ENCODE measurements at places on chromosomes 3 and 15.

DNA sequence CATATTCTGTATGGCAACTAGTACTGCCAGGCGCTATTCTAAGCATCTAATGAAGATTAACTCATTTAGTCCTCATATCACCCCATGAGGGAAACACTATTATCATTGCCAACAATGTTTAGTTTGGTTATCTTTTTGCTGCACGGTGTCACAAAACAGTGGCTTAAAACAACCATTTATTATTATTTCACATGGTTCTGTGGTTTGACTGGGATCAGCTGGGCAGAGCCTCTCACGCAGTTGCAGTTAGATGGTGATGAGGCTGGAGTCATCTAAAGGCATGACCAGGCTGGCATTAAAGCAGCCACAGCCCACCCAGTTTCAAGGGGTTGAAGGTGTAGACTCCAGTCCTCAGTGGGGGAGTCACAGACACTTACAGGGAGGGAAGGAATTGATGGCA, 32.8 kb upstream of the RASA2 start:
- DNase-seq: no peak

DNA sequence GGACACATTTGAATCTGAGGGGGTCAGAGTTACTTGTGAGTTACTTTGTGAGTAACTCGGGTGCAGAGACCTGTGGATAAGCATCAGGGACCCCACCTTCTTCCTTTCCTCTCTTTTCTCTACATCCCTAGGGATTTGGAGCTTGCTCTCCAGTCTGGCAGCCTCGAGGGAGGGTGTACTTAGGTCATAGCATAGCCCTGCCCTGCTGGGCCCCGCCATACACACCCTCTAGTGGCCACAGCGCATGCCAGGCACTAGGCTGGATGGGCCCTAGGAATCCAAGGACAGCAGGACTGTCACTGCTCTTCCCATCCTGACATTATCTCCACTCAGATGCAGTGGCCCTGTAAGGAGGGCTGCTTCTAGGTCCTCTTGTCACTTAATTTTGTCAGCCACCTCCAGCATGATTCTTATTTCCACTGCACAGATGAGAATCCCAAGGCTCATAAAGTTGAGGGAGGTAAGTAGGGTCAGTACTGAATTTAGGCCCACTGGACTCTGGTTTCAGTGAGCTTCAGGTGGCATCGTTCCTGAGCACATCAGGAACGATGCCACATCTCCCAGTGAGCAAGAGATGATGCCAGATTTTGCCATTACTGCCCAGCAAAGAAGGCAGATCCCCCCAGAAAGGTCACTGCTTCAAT, 3.6 kb upstream of the SMAD6 start:
- no peak for DNase-seq

GRCh38 chr3:124895756-124896155, 8.6 kb upstream of the ITGB5 start:
- no peak for DNase-seq

- DNase-seq: no peak
Observed at GRCh38 chr15:70142072-70142321, 44.3 kb upstream of the TLE3 start.

DNA sequence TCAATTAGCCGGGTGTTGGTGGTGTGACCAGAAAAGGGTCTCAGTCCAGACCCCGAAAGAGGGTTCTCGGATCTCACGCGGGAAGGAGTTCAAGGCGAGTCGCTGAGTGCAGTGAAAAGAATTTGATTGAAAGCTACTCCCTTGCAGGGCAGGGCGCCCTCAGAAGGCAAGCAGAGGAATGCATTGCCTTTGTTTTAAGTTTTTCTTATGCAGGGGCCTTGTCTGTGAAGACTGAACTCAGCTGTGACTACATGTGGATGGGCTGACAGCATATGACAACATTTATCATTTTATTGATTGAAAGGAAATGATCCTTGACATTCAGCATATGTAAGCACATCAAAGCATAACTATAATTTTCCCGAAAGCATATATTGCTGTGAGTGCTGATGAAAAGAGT, 11.8 kb downstream of the CPN2 start:
- DNase-seq: no peak

- no peak for DNase-seq
Observed at GRCh38 chr15:101267320-101268104, 9.8 kb downstream of the SELENOS start.

GRCh38 chr3:152176241-152176640, 92.5 kb upstream of the MBNL1 start:
- no peak for DNase-seq

GRCh38 chr3:425079-425478, 228.5 kb downstream of the CHL1 start:
- DNase-seq: no peak

GRCh38 chr15:79339588-79340314, 28.8 kb downstream of the TMED3 start:
- peak; percentile 59 for DNase-seq

- DNase-seq: no peak
Observed at GRCh38 chr3:40938591-40938990, 260.7 kb upstream of the CTNNB1 start.

DNA sequence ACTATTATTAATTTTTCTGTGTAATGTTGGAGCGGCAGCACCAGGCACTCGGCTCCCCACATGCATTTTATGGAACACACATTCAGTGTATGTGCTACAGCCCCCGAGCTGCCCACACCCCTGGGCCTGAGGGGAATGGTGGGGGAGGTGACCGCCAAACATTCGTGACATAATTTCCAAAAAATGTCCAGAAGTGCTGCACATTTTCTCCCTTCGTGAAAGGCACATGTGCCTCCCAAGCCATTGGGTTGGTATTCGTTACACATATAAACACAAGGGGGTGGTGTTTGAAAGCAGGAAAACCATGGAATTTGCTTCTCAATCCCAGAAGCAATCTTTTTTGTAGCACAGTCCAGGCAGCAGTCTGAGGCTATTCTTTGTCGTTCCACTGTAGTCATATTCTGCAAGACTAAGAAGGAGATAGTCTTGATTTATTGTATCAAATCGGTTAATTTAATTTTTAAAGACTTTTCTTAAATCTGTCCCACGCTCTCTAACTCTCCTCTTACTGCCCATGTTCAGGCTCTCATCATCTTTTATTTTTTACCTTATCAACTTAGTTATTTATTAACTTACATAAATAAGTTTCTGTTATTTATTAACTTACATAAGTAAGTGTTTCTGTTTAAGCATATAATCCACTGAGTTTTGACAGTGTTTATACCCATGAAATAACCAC, 39.2 kb upstream of the POLR2M start:
- DNase-seq: no peak

DNA sequence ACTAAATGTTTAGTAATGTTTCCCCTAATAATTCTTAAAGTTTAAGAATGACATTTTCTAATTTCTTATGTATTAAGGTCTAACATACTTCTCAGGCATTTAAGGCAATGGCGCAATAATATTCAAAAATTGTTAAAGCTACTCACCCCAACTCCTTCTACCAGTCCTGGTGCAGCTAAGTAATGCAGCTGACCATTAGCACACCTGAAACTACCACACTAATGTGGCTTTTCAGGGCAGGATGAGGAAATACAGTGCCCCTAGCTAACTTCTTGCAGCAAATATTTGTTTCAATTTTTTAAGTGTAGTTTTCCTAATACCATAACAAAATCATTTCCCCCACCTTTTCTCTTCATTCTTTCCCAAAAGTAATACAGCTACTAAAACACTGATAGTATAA, 827.7 kb downstream of the FHIT start:
- no peak for DNase-seq

DNA sequence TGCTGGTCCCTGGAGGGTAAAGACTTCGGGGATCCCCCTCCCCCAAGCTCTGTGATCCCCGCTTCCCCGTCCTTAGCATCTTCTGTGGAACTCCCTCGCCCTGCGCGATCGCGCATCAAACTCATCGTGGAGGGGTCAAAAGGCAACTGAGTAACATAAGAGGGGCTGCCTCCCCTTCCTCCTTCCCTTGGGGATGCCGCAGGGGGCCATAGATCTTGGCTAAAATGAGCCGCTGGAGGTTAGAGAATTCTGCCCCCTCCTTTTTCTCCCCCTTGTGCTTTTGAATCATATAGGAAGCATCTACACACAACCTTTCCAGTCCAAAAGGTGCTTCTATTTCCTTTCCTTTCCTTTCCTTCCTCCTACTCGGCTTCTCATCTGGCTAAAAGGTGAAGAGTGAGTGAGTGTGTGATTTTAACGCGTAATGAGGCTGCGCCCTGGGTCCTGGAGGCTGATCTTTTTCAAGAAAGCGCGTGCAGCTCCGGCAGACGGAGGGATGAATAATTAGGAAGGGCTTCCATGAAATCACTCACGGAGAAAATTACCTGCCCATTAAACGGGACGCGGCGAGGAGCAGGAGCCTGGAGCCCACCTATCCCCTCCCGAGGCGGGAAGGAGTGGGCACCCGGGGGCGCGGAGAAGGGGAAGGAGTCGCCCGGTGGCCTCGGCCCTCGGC, 831 bp upstream of the ROBO2 start:
- no peak for DNase-seq

GRCh38 chr3:25683410-25683809, 18.7 kb upstream of the TOP2B start:
- DNase-seq: no peak

- no peak for DNase-seq
Observed at GRCh38 chr3:49554633-49555265, 472 bp downstream of the BSN start.

DNA sequence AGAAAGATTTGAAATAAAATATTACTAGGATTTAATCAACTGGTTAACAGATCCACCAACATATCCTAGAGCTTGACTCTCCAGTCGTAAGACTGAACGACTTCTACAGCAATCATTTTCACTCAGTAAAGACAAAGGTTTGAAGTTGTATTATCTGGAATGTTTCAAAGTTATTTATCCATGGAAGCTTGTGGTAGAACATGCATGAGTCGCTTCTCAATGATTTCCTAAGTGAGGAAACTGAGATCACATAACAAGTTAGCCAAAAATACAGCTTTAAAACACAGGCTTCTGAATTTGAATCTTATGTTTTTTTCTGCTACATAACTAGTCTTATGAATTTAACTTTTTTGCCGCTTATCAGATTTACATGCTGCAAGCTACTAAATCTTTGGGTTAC, 241.8 kb downstream of the FOXP1 start:
- no peak for DNase-seq

GRCh38 chr15:43521419-43521818, 4.0 kb downstream of the MAP1A start:
- DNase-seq: no peak

DNA sequence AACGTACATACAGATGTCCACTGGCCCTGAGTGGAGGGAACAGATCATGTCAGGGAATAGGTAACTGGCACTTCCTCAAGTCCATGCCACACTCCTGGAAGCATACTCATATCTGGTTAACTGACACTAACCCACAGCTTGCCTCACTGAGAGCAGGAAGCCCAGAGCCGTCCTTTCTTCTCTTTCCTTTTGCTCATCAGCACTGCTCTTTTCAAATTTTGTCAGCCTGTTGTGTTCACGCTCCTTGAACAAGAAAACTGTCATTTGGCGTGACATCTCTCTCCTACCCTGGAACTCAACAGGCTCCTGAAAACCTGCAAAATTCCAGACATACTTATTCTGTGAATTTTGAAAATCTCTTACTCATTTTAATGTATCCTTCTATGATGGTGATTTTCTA, 360.2 kb downstream of the MAGI1 start:
- no peak for DNase-seq

DNA sequence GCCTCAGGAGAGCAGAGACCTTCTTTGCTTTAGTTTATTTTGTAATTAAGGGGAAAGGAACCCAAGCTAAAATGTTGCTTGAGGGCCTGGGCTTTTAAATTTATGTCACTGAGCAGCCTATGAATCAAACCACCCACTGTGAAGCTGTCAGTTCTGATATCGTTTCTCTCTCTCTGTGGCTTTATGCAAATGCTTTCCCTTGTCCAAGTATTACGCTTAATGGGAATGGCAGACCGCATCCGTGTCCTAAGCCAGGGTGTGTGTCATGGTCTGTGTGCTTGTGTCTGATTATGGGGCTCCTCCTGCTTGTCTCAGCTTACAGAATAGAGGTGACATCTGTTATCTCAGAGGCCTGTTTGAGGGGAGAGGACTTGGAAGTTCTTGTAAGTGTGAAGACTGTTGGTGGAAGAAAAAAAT, 82.4 kb downstream of the EBLN2 start:
- DNase-seq: no peak

DNA sequence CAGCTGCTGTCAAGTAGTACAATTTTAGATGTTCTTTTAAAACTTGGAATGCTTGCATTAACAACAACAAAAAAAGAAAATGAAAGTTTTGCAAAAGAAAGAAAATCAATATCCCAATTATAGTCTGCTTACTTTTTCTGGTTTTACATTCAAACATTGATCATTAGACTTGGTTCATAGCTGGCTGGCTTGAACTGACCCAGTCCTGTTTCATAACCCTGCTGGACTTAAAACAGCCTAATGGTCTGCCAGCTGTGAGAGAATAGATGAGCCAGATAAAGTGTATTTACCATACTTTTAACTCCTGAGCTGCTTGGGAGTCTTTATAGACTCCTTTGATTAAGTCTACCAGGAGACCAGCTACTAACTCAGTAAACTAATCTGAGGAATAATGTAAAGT, 59.2 kb downstream of the PIAS1 start:
- no peak for DNase-seq

GRCh38 chr3:143503325-143503885, 344.9 kb downstream of the SLC9A9 start:
- no peak for DNase-seq

DNA sequence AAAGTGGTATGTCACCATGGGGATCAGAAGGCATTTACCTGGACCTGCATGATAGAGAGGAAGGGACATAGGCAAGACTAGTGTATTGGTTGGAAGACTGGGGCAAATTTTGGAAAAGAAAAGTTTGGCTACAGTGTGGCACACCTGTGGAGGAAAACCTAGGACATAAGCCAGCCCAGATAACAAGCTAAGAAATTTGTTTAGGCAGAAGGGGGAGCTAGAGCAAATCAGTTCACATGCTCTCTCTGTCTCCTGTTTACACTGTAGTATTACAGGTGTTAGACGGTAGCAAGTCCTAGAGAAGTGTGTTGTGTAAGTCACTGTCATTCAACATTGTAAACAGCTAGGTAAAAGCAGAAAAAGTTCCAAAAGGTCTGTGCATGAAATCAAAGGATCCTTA, 11.9 kb upstream of the ALDH1A2 start:
- no peak for DNase-seq

DNA sequence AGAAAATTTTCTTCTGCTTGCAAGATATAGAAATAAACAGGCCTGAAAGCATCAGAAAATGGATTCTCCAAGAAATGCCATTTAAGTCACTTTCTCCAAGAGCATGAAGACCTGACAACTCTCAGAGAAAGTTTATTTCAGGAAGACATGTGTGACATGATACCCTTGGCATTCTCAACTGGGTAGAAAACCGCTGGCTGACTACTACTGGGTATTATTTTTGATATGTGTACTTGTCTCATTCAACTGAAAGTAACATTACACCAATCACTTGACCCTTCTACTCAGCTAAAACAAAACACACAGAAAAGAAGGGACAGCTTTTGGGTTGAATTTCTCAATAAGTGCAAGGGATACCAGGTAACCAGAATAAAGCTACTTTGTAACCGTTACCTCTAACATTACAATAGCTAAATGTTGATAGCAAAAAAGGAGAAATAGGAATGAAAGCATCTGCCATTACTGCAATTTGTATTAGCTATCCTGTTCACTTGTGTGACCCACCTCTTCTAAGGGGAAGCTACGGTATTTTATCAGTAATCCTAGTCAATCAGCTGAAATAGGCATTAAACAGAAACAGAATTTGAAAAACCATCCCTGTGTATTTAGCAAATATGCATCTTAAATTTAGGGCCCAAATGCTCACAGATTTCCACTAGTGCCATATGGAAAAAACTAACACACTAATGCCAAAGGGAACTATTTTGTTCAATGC, 7.3 kb downstream of the TRA2B start:
- DNase-seq: no peak

All from hematopoietic multipotent progenitor cell (in vitro differentiated cells).